Spleen (tissue), 13 donors: ENCODE measurements at places on chromosomes 11 and 22. TPM values are rescaled to one million over a fixed set of nuclear protein-coding genes. Genes with fewer than 3 reads are reported as not detected.

DKK3 gene
- polyA plus RNA-seq: 8.6 TPM

DNA sequence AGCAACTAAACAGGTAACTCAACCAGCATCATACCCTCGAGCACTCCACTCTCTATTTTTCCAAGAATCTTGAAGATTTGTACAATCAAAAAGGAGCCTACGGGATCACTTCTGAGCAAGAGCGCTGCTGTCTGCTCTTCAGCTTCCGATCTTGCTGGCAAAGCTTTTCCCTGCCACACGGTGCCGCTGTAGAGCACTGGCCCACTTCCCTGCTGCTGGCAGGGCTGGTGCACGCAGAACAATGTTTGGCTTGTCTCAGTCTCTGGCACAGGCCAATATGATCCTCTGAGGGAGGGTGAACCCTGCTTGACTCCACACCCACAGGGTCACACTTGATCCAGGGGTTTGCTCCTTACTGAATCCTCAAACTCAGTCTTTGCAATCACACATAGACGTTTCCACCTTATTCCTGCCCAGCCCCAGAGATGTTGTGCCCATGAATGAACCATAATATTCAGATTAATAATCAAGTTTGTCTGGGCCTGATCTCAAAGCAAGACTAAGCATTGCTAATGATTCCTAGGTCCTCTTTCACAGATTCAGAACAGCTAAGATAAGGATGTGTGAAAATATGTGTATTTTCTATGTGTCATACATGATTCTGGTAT lies 536.6 kb downstream of the SOX6 start:
- H3K36me3 ChIP-seq: no peaks in the 10 kb centered on the region
- peaks cover 8% of the 10 kb centered on the region for H3K4me1 ChIP-seq
- no peak overlapping the region for H3K4me3 ChIP-seq
- no peak overlapping the region for H3K27ac ChIP-seq

- H3K4me3 ChIP-seq: no peak overlapping the region
- no peaks in the 10 kb centered on the region for H3K36me3 ChIP-seq
- DNase-seq: peak; percentile 88
These were observed 29.6 kb downstream of the TRIM29 start for GRCh38 chr11:120108154-120108784.

DDTL gene
- polyA plus RNA-seq: 1.0 TPM

GRCh38 chr11:118845369-118845768 lies 38.3 kb upstream of the CXCR5 start:
- no peaks in the 10 kb centered on the region for H3K36me3 ChIP-seq
- H3K27ac ChIP-seq: no peak overlapping the region
- no peaks in the 10 kb centered on the region for H3K4me1 ChIP-seq
- H3K27me3 ChIP-seq: no peaks in the 10 kb centered on the region

DNA sequence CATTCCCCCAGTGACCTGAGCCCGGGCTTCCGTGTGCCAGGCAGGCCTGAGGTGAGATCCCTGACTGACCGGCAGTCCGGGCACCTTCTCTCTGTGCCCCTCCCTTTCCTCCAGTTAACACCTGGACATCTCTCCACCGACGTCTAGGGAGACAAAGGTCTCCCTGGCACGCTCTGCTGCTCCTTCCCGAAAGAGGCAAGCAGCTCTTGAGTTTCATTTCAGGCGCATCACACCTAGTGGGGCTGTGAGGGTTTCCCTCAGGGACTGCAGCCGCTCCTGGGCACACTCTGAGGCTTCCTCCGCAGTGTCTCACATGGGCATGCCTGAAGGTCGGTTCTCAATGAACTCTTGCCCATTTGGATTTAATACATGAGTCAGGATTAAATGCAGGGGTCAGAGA lies 322.7 kb downstream of the CTTN start:
- H3K36me3 ChIP-seq: no peaks in the 10 kb centered on the region
- no peak overlapping the region for H3K4me3 ChIP-seq
- H3K4me1 ChIP-seq: no peaks in the 10 kb centered on the region
- H3K27ac ChIP-seq: no peak overlapping the region

JHY gene
- 1.9 TPM for polyA plus RNA-seq

GRCh38 chr22:33575771-33576170 lies 344.5 kb downstream of the LARGE1 start:
- no peak for DNase-seq
- peak overlapping the region; percentile 4 for H3K27ac ChIP-seq
- no peaks in the 10 kb centered on the region for H3K27me3 ChIP-seq

RAC2 gene
- 421 TPM for polyA plus RNA-seq

- no peaks in the 10 kb centered on the region for H3K36me3 ChIP-seq
- no peaks in the 10 kb centered on the region for H3K27me3 ChIP-seq
- H3K27ac ChIP-seq: no peak overlapping the region
- H3K4me1 ChIP-seq: no peaks in the 10 kb centered on the region
- H3K4me3 ChIP-seq: no peak overlapping the region
These were observed 17.5 kb upstream of the OPCML start for GRCh38 chr11:133549826-133550225.

GRCh38 chr11:98895936-98896335 lies 124.8 kb upstream of the CNTN5 start:
- H3K4me3 ChIP-seq: no peak overlapping the region
- no peaks in the 10 kb centered on the region for H3K27me3 ChIP-seq
- no peaks in the 10 kb centered on the region for H3K36me3 ChIP-seq
- H3K27ac ChIP-seq: no peak overlapping the region
- H3K4me1 ChIP-seq: no peaks in the 10 kb centered on the region
- DNase-seq: no peak

DNA sequence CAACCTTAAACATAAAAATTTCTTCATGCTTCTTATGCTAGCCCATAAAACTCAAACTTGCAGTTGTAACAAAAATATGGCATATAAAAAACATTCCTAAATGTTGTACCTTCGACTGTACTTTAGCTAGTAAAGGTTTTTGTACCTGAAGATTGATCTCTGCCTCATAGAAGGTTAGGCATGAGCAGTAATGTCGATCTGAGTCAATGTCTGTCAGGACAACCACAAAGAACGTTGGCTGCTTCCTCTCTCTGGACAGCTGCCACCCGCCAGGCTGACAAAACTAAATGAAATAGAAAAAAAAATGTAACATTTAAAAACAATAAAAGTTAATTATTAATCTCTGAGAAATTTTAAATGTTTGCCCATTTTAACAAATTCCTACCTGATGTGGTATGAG lies 251.3 kb downstream of the SBF2 start:
- no peak for DNase-seq
- no peak overlapping the region for H3K4me3 ChIP-seq
- H3K27me3 ChIP-seq: no peaks in the 10 kb centered on the region
- no peak overlapping the region for H3K27ac ChIP-seq

DNA sequence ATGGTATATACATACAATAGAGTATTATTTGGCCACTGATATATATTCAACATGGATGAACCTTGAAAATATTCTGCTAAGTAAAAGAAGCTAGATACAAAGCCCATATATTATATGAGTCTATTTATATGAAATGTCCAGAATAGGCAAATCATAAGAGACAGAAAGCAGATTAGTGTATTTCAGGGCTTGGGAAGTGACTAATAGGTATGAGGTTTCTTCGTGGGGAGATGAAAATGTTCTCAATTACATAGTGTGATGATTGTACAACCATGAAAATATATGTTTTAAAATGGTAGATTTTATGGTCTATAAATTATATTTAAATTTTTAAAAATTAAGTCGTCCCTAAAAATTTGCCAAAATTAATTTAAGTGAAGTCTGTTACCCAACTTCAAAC lies 92.2 kb downstream of the STK33 start:
- H3K4me3 ChIP-seq: no peak overlapping the region
- H3K27ac ChIP-seq: no peak overlapping the region
- no peak for DNase-seq
- H3K27me3 ChIP-seq: no peaks in the 10 kb centered on the region
- H3K36me3 ChIP-seq: no peaks in the 10 kb centered on the region

ART5 gene
- polyA plus RNA-seq: not detected

ADM2 gene
- polyA plus RNA-seq: 2.1 TPM

DERL3 gene
- polyA plus RNA-seq: 17.9 TPM

DNA sequence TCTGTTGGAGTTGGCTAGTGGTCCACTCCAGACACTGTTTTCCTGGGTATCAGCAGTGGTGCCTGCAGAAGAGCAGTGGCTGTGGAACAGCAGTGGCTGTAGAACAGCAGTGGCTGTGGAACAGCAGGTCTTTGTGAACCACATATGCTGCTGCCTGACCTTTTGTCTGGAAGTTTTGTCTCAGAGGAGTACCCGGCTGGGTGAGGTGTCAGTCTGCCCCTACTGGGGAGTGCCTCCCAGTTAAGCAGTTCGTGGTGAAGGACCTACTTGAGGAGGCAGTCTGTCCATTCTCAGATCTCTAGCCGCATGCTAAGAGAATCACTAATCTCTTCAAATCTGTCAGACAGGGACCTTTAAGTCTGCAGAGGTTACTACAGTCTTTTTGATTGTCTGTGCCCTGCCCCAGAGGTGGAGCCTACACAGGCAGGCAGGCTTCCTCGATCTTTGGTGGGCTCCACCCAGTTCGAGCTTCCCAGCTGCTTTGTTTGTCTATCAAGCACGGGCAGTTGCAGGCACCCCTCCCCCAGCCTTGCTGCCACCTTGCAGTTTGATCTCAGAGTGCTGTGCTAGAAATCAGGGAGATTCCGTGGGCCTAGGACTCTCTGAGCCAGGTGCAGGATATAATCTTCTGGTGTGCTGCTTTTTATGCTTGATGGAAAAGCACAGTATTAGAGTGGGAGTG lies 89.1 kb upstream of the TRIM48 start:
- no peaks in the 10 kb centered on the region for H3K4me1 ChIP-seq
- H3K27ac ChIP-seq: no peak overlapping the region
- no peak overlapping the region for H3K4me3 ChIP-seq
- no peaks in the 10 kb centered on the region for H3K27me3 ChIP-seq
- H3K36me3 ChIP-seq: no peaks in the 10 kb centered on the region
- DNase-seq: peak; percentile 24

SLC5A4 gene
- polyA plus RNA-seq: 0.03 TPM

DNA sequence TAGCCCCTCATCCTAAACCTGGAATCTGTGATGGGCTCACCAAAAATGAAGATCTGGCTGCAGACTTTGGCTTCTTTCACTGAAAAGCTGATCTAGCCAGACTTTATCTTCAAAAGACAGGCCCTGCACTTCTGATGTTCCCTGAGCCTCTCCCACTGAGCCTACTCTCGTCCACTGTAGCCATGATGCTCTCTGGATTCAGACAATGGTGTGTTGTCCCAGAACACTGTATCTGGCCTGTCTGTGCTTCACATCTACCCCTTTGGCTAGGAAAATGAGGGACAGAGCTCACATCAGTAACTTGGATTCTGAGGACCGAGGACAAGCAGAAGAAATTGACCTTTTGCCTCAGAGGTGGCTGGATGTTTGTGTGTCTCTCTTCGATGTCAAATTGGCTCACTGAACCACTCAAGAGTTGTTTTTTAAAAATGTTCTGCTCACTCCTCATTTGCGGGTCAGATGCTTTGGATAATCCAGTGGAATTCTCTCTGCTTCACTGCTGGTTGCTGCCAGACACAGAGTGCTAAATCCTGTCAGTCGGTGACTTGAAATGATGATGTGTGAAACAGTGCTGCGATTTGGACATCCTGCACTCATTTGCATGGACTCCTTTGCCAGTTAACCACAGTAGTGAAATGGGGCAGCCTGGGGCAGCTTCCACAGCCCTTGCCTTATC lies 67.5 kb downstream of the ARFGAP2 start:
- DNase-seq: no peak
- no peaks in the 10 kb centered on the region for H3K4me1 ChIP-seq
- no peaks in the 10 kb centered on the region for H3K36me3 ChIP-seq
- H3K27ac ChIP-seq: no peak overlapping the region
- no peak overlapping the region for H3K4me3 ChIP-seq

- no peak overlapping the region for H3K27ac ChIP-seq
- H3K4me3 ChIP-seq: no peak overlapping the region
- H3K36me3 ChIP-seq: peaks cover 24% of the 10 kb centered on the region
- H3K4me1 ChIP-seq: no peaks in the 10 kb centered on the region
These were observed 32.3 kb downstream of the PDHX start for GRCh38 chr11:34948696-34949095.

IGLL1 gene
- 0.26 TPM for polyA plus RNA-seq

MAPK1 gene
- polyA plus RNA-seq: 15.1 TPM

MRGPRX4 gene
- polyA plus RNA-seq: not detected

DNA sequence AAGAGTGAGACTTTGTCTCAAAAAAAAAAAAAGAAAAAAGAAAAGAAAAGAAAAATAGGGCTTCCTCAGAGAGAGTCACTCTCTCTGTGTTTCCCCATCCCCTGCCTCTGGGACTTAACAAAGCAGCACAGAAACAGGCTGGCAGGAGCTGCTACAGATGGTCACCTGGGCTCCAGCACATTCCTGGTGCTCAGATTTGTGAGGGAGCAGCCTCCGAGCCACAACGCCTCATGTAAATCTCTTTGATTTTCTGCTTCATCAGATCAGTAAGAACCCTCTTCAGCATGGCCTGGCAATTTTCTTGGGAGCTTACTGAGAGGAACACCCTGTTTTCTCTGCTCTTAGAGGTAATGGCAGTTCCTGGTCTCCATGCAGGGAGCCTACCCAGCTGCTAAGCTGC lies 15.2 kb upstream of the LDHA start:
- H3K27me3 ChIP-seq: no peaks in the 10 kb centered on the region
- peaks cover 17% of the 10 kb centered on the region for H3K4me1 ChIP-seq
- no peak for DNase-seq
- H3K36me3 ChIP-seq: no peaks in the 10 kb centered on the region
- no peak overlapping the region for H3K4me3 ChIP-seq

KRTAP5-10 gene
- polyA plus RNA-seq: 0.17 TPM

DNA sequence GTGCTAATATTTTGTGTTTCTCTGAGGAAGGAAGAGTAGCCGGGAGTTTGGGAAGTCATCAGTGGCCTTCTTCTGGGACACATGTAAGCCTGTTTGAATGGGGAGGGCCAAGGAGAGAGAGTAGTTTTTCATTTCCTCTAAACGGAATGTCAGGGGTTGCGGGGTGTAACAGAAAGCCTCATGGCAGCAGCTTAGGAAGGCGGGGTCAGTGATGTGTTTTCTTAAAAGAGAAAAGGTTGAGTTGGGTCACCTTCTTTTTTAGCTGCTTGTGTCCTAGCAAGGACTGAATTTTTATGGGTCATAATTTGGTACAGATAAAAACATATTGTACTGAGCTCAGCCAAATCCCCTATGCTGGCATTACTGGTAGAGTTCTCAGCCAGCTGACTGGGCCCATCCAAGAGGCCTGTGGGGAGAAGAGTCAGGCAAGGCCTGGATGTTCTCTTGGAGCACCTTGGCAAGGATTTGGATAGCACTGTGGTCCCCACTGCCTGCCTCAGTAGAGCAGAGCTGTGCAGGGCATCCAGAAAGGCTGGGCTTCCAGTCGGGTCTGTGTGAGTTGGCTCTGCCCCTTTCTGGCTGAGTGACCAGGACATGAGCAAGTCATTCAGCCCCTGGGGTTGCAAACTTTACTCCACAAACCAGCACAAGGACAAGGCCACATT lies 29.4 kb upstream of the NAV2 start:
- no peaks in the 10 kb centered on the region for H3K27me3 ChIP-seq
- H3K4me1 ChIP-seq: no peaks in the 10 kb centered on the region
- H3K27ac ChIP-seq: no peak overlapping the region
- no peak overlapping the region for H3K4me3 ChIP-seq

DNA sequence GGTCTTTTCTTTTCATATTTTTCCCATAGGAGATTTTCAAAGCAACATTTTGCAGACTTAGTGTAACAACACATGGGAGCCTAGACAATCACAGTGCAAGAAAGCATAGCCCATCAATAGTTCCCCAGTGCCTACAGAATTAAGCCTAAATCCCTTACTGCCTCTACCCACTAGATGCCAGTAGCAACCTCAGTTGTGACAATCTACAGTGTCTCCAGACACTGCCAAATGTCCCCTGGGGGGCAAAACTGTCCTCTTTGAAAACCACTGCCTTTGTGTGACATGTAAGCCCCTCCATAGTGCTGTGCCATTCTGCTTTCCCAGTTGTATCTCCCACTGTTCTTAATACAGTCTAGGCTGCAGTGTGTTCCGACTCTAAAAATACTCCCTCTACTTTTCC lies 1329.0 kb downstream of the LRRC4C start:
- no peak overlapping the region for H3K4me3 ChIP-seq
- H3K36me3 ChIP-seq: no peaks in the 10 kb centered on the region
- H3K4me1 ChIP-seq: no peaks in the 10 kb centered on the region
- DNase-seq: no peak
- no peak overlapping the region for H3K27ac ChIP-seq
